ENCODE measurements at places on chromosomes 11 and 22.

- DNase-seq: peak; percentile 58
Observed at GRCh38 chr11:119518746-119519730, 96.1 kb upstream of the THY1 start.

- peak; percentile 70 for DNase-seq
Observed at GRCh38 chr22:27213294-27213693, 555.9 kb downstream of the MIAT start.

- DNase-seq: no peak
Observed at GRCh38 chr11:58254936-58255335, 13.1 kb downstream of the OR10W1 start.

GRCh38 chr22:32317524-32317923, 40.1 kb upstream of the RFPL3 start:
- DNase-seq: no peak

GRCh38 chr11:68978931-68979594, 1.7 kb downstream of the MRGPRD start:
- DNase-seq: no peak

DNA sequence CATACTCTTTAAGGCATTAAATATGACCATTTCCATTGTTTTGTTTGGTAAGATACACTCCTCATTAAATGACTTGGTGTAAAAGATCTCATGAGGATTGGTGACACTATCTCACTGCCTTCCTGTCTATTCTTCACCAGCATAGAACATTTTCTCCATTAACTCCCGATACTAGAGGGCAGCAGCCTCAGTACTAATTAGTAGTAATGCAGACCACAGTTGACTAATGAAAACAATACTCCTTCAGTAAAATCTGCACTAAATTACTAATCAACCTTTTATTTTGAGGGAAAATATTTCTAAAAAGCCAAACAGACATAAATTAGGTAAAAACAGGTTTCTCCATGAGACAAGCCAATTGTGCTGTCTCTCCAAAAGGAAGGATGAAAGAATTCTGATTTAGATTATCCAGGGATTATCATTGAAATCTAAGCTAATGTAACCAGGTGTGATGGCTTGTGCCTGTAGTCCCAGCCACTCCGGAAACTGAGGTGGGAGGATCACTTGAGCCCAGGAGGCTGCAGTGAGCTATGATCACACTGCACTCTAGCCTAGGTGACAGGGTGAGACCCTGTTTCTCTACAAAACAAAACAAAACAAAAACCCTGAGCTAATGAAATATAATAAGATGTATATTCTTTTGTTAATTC, 9.4 kb downstream of the PGM2L1 start:
- peak; percentile 41 for DNase-seq

DNA sequence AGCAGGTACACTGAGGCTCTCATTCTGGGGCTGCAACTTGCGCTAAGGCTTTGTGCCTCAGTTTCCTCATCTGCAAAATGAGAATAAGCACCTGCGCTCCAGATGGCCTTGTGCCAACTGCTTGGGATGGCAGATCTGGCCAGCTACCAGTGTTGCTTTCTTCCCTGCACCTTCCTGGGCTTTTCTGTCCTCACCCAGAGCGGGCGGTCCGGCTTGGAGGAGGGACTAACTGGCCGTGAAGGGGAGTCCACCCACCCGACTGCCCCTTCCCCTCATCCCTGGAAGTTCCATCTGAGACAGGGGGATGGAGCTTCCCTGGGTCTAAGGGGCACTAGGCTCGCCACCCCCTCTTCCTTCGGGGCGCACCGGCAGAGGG, 3.5 kb downstream of the SLC16A8 start:
- no peak for DNase-seq

DNA sequence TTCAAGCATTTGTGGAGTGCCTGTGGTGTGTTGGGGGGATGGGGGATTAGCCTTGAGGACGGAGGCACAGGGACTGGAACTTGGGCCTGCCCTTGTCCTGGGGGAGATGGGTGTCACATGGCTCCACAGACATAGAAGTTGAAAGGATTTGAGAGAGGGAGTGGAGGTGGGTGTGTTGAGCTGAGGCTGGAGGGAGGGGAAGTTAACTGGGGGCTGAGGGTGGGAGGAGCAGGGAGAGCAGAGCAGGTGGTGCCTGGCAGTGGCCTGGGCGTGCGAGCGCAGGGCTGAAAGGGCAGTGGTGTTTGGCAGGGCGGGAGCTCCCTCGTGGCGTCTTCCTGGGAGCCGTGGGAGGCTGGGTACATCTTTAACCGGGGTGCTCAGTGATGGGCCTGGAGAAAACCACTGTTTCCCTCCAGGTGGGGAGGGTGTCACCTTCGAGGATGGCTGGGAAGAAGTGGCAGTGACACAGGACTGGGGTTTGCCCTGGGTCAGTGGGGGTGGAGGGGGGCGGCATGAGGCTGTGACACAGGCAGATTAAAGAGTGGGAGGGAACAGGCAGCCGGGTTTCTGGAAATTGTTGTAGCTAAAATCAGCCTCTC, 45.5 kb downstream of the AP2A2 start:
- DNase-seq: no peak

GRCh38 chr22:37752189-37753087, 55.3 kb upstream of the GCAT start:
- peak; percentile 90 for DNase-seq

DNA sequence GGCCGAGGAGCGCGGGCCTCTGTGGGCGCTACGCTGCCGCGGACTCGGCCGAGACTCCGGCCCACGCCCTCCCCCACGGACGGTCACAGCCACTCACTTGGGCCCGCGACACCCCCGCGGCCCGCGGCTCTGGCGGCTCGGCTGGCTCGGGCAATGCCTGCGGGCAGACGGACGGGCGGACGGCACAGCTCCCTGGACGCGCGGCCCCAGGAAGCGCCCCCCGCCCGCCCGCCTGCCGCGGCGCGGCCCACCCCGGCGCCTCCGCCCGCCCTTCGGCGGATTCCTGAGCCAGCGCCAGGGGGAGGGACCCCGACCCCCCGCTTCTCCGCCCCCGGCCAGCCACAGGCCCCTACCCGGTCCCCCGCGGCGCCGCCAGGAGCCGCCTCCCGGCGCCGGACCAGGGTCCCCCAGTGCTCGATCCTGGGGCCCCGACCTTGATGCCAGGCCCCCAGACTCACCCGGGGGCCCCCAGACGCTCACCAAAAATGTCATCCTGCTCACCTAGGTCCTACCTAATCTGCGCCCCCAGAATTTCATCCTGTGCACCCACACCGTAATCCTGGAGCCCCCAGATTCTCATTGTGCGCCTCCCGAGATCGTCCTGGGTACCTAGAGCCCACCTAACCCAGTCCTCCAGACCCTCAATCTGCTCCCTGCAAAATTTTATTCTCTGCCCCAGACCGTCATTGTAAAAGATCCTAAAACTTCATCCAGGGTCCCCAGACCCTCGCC, at the start of gene EFEMP2:
TSS of gene EFEMP2 (minus strand) at position 215 of the 732 bp plus-strand sequence. CDS start 446 bp downstream, outside the sequence.
- DNase-seq: no peak

DNA sequence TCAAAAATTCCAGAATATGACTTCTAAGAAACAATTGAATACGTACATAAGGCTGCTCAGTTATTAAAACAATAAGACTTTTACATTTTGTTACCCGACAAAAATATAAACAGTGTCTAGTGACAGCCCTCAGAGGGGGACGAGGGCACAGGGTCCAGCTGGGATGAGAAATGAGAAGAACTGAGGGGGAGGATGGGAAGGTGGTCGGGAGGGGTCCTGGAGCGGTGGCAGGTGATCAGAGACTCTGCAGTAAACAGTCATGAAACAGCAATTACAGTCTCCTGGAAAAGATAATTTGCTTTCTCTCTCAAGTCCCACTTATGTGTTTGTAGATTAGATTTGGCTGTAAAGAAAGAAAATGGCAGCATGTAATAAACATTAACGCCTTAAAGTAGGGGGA, 56.0 kb downstream of the PACSIN2 start:
- no peak for DNase-seq

DNA sequence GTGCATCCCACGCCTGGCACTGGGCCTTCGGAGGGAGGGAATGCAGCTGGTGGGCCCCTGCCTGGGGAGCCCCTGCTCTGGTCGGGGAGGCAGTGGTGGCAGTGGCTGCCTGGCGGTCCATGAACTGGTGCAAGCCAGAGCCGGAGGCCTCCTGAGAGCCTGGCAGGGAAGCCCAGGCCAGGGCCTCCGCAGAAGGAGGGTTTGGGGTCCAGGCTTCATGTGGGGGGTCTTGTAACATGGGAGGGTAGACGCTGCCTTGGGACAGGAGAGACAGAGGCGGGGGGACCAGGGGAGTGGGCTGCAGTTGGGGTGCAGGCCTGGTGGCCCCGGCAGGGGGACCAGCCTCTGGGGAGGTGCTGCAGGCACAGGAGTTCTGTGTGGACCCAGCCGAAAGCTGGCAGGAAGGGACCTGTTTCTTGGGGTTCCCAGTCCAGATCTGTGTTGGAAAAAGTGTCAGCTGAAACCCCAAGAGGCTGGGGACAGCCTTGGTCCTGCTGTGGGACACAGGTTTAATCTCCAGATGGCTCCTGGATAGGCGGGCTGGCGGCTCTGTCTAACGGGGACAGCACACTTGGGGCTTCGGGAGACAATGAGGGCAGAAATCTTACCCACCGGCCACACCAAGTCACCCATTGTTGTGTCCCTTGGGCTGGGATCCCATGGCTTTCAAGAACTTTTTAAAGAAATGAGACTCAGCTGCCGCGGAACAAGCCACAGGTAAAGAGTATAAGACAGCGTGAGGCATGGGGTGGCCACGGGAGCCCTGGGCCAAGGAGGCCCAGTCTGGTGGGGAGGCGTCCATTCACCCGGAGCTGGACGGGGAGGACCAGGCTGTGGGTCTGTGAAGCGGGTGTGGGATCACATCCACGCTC, 73.5 kb downstream of the KCNQ1 start:
- DNase-seq: no peak

GRCh38 chr22:23556026-23556620, 24.0 kb downstream of the IGLL1 start:
- no peak for DNase-seq

GRCh38 chr22:47009304-47010101, 247.1 kb downstream of the TBC1D22A start:
- DNase-seq: no peak
